ENCODE measurements at places on chromosomes 2 and 18.

DNA sequence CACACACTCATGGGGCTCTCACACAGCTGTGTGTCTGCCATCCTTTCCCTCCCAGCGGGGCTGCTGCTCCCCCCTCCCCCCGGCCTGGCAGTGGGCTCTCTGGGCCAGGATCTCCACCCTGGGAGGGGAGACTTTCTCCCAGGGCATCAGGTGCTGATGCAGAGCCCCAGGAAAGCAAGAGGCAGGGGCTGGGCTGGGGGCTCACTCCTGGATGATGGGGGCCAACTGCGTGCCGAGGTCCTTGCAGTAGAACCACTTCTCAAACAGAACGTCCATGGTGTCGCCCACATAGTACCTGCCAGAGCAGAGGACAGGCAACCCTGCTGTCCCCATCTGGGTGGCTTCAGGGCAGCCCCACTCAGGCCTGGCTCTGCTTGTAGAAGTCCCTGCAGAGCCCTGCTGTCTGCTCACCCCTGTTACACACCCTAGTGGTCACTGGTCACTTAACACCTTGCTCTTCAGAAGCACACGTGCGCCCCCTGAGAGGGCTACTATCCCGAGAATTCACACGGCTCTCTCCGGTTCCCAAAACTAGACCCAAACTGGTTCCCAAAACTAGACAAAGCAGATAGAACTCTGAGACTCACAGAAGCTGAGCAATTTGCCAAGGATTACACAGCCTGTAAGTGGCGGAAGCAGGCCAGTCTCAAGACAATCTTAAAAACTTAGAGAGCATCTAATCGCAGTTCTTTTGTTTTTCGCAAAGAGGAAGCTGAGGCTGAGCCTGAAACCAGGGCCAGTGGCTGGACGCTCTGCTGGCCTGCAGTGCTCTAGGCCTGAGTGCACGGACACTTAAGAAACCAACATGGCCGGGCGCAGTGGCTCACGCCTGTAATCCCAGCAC lies 6.6 kb upstream of the OXER1 start:
- no peak for DNase-seq

DNA sequence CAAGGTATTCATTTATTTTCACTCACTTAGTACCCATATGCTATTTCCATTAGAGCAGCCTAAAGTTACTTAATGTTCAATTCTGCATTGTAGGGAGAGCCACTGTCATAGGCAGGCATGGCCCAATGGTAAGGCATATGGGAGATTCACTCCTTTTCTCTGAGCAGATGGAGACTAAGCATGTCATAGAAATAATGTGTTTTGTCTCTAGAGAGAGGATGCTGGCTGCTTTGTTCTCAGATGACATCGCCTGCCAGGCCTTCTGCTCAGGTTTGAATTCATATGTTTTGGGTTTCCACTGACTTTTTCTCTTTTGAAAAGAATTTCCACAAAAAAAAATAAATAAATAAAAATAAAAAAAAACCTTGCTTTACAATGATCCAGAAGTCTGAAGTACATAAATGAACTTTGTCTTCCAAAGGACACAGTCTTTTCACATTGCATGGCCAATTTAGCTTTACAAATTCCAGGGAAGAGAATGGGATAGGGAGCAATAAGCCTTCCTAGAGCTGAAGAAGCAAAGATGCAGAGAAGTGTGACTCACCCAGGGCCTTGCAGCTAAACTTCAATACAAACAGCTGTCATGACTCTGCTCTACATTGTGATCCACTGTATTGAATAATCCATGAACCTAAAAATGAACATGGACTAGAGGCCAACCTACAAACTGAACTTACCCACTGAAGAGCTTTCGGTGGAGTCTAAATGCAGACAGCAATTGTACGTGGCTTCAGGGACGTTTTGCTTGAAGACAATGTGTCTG lies 422.5 kb downstream of the CMPK2 start:
- DNase-seq = no peak

- DNase-seq = peak; percentile 54
Measured at GRCh38 chr2:85273738-85274731, 53.8 kb downstream of the TGOLN2 start.

- DNase-seq = no peak
Measured at GRCh38 chr2:222899413-222900181, 38.8 kb downstream of the ACSL3 start.

GRCh38 chr2:176370467-176371171 lies 101.4 kb downstream of the MTX2 start:
- DNase-seq = no peak

DNA sequence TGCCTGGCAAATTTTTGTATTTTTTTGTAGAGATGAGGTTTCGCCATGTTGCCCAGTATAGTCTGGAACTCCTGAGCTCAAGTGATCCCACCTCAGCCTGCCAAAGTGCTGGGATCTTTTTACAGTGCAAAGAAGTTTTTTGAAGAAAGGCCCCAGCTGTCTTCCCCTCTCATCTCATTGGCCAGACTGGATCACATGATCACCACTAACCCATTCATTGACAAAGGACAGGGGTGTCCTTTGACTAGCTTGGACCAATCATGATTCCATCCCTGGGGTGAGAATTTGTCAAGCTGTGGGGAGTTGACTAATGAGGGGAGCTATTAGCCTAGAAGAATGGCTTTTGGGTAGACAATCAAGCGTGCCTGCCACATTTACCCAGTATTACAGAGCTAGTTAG lies 232.9 kb upstream of the TANK start:
- no peak for DNase-seq

DNA sequence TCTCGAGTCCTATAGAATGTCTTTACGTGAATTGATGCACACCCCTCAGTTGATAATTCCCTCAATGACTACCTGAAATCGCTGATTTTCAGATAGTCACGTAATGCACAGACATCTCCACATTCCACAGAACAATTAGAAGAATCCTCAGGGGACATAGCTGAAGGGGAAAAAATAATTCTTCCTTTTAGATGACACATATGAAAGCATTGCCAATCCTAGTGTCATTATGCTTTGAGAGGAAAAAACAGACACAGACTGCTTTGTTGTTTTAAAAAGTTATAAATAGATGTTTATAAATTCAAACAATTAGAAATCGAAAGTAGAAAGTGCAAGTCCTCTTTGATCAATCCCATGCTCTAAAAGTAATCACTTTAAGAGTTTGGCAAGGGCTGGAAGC lies 100.6 kb upstream of the FN1 start:
- DNase-seq = no peak

- no peak for DNase-seq
Measured at GRCh38 chr2:240569998-240570530, 1.8 kb downstream of the RNPEPL1 start.

DNA sequence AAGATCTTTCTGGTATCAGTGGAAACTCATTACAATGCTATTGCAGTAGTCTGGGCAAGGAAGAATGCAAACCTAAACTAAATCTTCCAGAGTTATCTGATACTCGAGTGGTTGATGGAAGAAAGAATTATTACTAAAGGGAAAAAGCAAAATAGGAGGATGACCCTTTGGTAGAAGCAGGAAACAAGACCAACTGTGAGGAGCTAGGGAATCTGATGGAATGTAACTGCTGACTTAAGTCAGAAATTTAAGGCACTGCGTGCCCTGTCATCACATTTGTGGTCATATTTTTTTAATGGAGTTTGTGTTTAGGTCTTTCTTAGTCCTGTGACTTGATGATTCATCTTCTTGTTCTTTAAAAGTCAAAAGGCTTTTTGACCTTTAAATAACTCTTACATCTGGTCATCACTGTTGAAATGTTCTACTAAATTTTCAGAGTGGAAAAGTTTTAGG lies 36.5 kb upstream of the ARMC9 start:
- no peak for DNase-seq

GRCh38 chr2:140013545-140014203 lies 1233.5 kb upstream of the NXPH2 start:
- no peak for DNase-seq
